ENCODE measurements at places on chromosomes 1 and 21.

DNA sequence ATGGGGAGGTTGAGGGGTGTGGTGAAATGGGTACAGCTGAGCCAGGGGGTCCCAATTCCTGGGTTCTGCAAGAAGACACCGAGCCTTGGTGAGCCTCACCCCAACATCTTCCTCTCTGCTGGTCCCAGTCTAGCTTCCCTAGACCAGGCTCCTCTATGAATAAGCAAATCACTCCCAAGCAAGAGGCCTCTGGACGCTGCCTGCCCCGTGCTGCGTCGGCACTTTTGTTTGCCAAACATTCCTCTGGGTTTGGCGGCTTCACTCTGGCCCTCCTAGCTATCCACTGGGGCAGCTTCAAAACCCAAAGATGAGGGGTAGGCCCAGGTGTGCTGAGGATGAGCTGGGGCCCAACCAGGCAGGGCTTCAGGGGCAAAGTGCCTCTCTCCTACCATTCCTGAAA lies 137.1 kb upstream of the CD34 start:
- no peak for DNase-seq

- no peak for DNase-seq
These were observed 19.4 kb downstream of the ZBTB40 start for GRCh38 chr1:22471078-22471477.

GRCh38 chr1:229191066-229191674 lies 79.7 kb upstream of the RAB4A start:
- no peak for DNase-seq

- DNase-seq: no peak
These were observed 50.7 kb upstream of the LAMC2 start for GRCh38 chr1:183135336-183135735.

DNA sequence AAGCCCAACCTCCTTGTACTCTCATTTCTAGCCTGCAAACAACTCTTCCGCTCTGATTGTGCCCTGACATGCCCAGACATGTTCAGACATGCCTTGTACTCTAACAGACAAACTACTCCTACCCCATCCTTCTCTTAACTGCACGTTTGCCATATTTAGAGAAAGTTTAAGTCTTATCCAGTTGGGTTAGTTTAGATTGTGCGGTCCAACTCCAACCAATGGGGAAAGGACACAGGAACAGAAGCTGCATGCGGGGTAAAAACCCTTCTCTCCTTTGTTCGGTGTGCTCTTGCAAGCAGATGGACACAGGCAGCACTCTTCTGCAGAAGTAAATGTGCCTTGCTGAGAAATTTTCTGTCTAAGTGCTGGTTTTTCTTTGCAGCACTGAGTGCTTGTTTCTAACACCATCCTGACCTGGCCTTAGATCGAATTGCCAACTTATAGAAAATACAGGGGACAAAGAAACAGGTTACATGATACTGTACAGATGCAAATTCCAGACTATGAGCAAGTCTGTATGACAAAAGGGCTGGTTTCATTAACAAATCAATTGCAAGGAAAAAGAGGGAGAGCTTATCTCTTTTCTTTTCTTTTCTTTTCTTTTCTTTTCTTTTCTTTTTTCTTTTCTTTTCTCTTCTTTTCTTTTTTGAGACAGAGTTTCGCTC lies 35.8 kb upstream of the IFNGR2 start:
- no peak for DNase-seq

GRCh38 chr1:12609469-12610003 lies 8.5 kb downstream of the DHRS3 start:
- no peak for DNase-seq

DNA sequence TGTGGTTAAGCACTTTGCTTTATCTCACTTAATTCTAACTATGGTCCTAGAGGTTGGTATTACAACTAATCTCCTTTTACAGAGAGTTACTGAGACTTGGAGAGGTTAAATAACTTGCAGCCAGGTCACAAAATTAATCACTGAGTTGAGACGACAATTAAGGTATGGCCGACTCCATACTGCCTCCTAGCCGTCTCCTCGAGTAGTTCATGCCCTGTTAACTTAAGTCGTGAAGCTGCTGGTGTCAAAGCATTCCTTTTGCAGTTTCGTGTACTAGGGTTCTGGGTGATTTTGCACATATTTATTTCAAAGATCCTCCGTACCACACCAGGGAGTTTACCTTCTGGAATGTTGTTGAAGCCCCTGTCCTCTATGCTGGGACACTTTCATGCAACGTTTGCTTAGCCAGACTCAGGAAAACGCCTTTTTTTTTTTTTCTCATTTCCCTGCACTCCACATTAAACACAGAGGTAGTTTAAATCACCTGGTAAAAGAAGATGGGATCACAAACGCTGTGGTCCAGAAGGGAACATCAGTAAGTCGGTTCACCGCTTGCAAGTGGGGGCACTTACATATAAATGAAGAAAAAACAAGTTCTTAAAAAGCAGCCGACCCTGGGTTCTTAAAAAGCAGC lies 570 bp upstream of the NEK7 start:
- peak; percentile 71 for DNase-seq

DNA sequence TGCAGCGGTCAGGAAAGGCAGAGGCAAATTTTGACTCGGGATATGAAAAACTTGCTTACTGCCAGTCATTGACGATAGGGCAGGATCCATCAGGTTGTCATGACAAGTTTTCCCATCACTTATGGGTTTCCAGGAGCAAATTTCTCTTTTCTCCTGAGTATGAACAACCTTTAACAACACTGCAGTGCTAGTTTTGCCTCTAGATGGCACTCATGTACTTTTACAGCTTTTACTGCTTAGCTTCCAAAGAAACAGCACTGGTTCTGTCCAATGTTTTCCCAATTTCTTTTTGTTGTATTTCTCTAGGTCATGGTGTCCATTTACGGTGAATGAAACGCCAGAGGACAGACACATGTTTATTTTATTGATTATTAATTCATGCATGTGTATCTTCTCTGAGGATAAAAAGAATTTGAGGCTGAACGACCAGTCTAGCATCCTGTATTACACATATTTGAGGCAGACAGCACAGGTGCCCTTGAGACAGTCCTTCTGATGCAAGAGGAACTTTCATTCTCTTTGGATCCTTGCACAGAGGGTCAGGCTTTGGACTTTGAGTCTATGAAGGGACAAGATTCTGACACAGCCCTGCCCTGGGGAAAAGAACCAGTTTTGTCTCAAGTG lies 112.3 kb upstream of the TRABD2B start:
- DNase-seq: peak; percentile 76

DNA sequence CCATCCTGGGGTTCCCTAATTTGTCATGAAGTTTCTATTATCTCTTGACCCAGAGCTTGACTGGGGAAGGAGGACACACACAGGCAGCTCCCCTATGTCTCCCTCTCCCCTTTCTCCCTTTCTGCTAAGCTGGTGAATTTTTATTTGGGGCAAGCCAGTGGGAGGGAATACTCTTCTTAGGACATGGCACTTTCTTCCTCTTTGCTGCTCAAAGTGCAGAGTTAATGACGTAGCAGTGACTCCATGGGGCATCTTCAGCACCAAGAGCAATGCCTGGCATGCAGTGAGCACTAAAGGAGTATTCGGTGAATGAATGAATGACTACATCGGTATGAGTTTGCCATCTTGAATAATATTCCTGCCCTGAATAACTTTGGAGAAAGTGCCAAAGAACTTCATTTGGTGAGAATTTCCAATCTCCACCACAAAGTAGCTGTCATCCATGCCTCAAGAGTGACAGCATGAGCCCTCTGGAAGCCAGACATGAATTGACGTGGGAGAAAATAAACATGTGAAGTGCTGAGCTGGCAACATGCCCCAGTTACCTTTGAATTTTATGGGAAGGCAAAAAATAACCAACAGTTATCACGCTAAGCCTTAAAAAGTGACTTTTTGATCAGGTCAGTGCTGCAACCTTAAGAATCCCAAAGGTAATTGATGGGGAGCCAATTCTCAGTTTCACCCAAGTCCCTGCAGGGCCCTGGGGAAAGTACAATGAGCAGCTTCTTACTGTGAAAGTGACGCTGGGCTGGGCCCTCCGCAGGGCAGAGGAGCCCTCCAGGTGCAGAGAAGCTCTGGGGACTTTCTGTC lies 22.1 kb upstream of the ATF3 start:
- no peak for DNase-seq

GRCh38 chr1:24745711-24746413 lies 615 bp downstream of the CLIC4 start:
- peak; percentile 79 for DNase-seq

DNA sequence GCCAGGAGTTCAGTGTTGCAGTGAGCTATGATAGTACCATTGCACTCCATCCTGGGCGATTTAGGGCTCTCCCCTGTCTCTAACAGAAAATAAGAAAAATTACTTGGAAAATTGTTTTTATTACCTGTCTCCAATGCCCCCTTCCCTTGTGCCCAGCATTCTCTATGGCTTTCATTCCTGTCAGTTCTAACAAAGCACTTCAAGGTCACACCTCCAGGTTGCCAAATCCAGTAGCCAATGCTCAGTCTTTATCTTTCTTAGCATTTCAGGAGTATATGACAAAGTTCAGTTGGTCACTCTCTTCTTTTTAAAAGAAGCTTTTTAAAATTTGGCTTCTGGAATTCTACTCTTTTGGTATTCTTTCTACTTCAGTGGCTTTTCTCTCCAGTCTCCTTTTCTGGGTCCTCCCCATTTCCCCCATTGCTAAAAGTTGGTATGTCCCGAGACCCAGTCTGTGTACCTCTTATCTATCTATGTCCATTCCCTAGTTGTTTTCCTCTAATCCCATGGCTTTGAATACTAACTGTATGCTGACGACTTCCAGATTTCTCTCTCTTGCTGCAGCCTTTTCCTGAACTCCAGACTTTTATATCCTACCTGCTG lies 69.9 kb downstream of the LAMC1 start:
- no peak for DNase-seq

DNA sequence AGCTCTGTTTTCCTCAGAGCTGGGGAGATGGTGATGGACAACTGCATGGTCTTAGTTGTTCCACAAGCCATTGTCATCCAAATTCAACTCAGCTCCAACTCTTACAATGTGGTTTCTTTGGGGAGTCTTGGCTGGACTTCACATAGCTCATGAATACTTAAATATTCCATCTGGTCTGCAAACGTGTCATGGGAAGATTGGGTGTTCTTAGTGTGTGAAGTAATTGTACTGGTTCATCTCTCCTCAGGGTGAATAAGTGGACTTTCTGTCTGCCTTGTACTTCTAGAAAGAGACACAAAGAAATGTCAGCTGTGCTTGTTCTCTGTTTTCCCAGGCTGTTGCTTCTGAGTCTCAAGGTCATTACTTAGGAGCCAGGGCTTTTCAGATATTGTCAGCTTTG lies 106.6 kb downstream of the VPS13D start:
- no peak for DNase-seq

DNA sequence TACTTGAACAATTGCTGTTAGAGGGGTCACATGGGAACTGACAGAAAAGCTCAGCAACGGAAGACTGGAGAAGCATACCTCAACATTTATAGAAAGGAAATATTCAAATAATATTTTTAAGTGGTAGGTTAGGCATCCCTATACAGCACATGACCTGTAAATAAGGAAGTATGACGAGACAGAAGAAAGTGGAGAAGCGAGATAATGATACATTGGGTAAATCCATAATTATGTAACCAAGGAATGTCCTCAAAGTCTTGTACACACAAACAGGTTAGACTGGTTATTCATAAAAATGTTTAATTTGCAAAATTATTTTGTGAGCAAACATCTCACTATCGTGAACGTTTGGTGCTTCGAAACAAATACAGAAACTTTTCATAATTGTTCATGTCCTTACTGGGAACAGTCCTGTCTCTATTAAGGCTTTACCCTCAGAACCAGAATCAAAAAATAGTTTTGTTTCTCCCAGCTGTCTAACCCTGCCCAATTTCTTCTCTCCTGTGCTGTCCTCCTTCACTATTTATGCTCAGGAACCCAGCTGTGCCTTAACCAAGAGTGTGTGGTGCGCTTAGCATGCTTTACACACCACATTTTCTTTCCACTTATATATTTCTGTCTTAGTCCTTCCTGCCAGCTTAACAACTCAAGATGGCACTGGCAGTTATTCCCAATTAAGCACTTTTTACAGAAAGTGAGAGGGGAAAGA lies 10.2 kb downstream of the KMO start:
- DNase-seq: no peak

- DNase-seq: no peak
These were observed 40.9 kb downstream of the LRP8 start for GRCh38 chr1:53286955-53287354.

GRCh38 chr1:94544706-94545490 lies 3.3 kb upstream of the F3 start:
- DNase-seq: peak; percentile 83

- no peak for DNase-seq
These were observed 11.8 kb upstream of the TTC22 start for GRCh38 chr1:54812801-54813484.

DNA sequence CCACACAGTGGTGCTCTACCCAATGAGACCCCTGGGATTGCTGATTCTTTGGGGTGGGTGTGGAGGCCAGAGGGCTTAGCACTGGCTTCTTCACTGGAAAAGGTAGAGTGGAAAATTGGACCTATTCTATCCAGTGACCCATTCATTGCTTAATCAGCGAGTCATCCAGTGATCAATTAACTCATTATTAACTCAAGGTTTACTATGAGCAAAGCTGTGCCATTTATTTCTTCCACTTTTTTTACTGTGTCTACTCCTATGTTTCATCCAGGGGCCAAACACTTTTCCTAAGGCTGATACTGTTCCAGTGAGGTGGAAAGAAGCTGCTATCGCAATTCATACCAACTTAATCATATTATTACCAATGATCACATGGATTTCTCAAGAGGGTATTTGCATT lies 363.9 kb downstream of the RPS6KC1 start:
- no peak for DNase-seq

GRCh38 chr1:171126504-171126903 lies 35.8 kb downstream of the FMO3 start:
- peak; percentile 32 for DNase-seq

- DNase-seq: no peak
These were observed 26.6 kb downstream of the BEND5 start for GRCh38 chr1:48750109-48750508.

DNA sequence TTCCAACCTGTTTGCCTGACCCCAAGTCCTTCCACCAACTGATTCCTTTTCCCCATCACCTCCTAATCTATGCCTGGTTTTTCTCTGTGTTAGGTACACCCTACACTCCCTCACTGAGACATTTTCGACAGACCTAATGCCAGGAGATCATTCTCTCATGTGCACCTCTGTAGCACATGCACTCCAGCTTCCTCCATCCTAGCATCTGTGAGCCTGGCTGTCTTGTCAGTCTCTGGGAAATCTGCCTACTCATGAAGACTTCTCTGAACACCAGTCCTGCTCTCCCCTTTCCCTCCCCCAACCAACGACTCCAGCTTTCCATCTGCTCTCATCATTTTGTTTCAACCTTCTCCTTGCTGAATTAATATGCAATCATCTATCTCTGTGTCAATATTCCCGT lies 987 bp downstream of the MED8 start:
- no peak for DNase-seq

DNA sequence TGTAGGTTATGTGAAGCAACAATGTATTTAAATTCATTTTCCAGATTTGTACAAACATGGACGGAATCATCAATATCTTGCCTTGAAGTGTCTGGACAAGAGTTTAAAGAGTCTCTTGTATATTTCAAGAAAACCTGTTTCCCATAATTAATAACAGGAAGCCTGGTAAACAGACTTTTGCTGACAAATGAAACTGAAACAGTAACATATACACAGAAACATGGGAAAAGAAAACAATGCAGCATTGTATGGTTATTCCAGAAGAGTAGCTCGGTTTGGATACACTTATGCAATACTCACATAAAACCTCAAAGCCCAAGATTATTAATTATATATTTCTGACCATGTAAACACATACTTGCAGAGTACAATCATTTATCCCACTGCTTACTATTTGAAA lies 265.5 kb downstream of the PTPRC start:
- peak; percentile 64 for DNase-seq

GRCh38 chr1:16164213-16165072 lies 8.6 kb upstream of the EPHA2 start:
- peak; percentile 97 for DNase-seq

- DNase-seq: no peak
These were observed 28.1 kb upstream of the PM20D1 start for GRCh38 chr1:205878026-205878425.

Data from foreskin fibroblast (primary cell).